ENCODE measurements at places on chromosomes 5 and 9.

- no peak for DNase-seq
Measured at GRCh38 chr5:91219091-91219802, 163.9 kb downstream of the ARRDC3 start.

DNA sequence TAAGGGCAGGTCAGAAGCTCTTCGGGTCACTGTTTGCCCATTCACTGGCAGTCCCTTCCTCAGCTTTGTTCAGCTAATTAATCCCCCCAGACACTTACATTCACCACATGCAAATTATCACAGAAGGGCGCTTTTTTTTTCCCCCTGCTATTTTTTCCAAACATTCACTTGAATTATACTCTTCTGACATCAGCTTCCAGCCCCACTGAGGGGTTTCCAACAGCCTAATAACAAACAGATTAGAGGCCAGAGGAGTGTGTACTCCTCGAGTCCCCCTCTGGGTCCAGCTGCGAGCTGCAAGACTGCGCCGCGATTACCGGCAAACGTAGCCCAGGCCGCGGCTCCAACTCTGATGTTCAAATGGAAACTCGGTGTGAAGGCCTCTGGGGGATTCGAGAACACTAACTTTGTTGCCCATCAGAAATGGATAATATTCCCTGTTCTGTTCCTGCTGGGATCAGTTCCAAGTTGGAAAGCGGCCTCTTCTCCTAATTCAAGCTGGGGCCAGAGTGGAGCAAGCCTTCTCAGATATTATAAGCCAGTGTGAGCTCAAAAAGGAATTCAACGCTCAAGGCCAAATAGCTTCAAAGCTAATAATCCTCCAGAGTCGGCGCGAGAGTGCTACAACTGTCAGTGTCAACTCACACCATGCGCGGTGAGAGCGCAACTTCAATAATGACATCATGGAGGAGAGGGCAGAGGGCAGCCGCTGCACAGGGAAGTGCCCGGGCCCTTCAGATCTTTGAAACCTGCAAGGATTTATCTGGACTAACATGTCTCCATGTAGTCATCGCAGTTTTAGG lies 560.8 kb downstream of the BNC2 start:
- DNase-seq: no peak

GRCh38 chr5:5296051-5296450 lies 126.4 kb upstream of the ICE1 start:
- no peak for DNase-seq

DNA sequence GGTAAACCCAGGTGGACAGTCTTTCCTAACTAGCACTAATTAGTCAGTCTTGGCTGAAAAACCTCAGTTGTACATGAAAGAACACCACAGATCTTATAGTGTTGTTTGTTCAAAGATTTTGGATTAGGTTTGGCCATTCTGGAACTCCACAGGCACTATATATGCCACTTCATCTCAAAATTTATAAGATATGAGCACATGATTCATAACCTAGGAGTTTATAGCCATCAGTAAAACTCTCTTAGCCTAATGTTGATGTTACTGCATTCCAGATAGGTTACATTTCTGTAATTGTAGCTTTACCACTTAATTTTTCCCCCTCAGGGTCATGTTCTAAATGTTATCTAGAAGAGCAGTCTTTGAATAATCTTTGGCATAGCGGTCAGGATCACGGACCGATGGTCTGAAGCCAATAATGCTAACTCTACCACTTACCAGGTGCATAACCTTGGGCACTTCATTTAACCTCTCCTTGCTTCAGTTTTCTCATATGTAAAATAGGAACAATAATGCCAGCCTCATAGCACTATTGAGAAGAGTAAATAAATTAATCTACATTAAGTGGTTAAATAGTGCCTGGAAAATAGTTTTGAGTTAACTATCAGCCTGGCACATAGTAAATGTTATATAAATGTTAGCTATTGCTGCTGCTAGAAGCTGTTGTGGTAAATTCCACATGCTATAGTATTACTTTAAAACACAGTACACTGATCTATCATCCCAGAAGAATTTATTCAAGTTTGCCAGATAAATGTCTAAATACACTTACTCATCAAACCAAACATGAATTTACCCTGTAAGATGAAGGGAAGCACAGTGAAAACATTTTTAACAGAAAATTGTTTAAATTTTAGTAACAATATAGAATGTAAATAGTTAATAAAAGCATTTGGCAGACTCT lies 743.9 kb downstream of the NR2F1-AS1 start:
- no peak for DNase-seq

GRCh38 chr9:108704156-108704852 lies 151.5 kb downstream of the ACTL7B start:
- peak; percentile 13 for DNase-seq

GRCh38 chr9:90340421-90340820 lies 302.2 kb downstream of the DIRAS2 start:
- peak; percentile 56 for DNase-seq

GRCh38 chr9:106846857-106847256 lies 16.1 kb upstream of the ZNF462 start:
- peak; percentile 87 for DNase-seq

- no peak for DNase-seq
Measured at GRCh38 chr5:146425023-146425422, 22.1 kb upstream of the TCERG1 start.

- no peak for DNase-seq
Measured at GRCh38 chr5:62371409-62371808, 32.3 kb downstream of the DIMT1 start.

GRCh38 chr5:151509231-151509630 lies 61.8 kb downstream of the SLC36A1 start:
- peak; percentile 85 for DNase-seq

- no peak for DNase-seq
Measured at GRCh38 chr5:16391858-16392649, 73.5 kb downstream of the ZNF622 start.

- no peak for DNase-seq
Measured at GRCh38 chr5:85069659-85070640, 685.3 kb upstream of the EDIL3 start.

GRCh38 chr9:114616684-114617520 lies 5.8 kb downstream of the TMEM268 start:
- no peak for DNase-seq

- DNase-seq: no peak
Measured at GRCh38 chr9:98259791-98260190, 4.3 kb upstream of the TBC1D2 start.

DNA sequence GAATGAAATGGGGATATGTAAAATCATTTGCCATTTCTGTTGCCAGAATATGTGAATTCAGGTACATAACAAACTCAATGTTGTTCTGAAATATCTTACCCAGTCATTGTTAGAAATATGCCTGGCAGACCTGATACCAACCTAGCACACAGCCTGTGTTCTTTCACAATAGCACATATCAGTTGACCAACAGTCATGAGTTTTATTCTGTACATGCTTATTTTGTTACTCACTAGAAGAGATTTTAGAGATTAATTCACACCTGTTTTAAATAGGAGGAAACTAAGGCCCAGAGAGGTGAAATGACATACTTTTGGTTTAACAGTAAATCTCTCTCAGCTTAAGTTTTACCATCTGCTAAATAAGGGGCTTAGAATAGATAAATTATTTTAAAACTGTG lies 8.4 kb upstream of the PPP1R2B start:
- no peak for DNase-seq

DNA sequence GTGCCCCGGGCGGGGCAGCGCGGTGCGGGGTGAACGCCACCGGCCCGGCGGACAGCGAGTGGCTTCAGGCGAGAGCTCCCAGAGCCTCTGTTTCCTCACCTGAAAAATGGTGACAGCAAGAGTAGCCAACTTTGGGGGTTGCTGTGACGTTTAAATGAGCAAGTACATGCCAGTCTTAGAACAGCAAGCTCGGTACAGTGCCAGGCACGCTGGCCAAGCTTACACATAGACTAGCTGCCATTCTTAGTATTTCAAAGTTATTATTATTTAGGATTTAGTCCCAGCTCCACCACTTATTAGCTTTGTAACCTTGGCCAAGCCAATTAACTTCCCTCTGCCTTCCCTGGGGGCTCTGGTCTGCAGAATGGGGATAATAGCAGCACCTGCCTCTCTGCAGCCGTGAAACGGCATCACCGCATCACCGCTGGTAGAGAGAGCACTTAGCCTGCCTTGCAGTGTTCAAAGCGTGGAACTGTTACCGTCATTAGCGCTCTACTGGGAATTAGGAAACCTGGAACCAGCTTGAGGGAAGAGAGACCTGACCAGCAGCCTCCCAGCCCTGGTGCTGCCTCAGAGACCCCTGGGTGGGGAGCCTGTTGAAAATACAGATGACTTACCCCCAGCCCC lies at the start of gene C9orf50:
Gene C9orf50, minus strand, starts transcription at position 433 of the 627 bp plus-strand sequence. CDS start 527 bp downstream, outside the sequence.
- no peak for DNase-seq

DNA sequence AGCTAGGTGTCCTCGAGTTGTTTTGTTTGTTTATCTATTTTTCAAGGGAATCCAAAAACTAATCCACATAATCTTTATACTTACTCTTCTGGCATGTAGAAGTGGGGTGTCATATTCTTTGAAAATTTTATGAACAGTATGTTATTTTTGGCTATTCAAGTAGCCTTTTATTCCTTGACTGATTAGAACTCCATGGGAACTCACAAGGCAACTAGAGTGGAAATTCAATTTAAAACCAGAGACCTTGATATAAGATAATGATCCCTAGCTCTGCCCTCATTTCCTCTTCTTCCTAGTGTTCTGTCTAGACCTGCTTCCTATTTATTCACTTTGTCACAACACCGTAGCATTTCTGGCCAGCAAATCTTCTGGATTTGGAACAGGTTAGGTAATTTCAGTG lies 1123.7 kb upstream of the C9orf72 start:
- DNase-seq: no peak

- DNase-seq: no peak
Measured at GRCh38 chr5:139004374-139005307, 129.5 kb upstream of the LRRTM2 start.

- no peak for DNase-seq
Measured at GRCh38 chr5:126521130-126521529, 73.9 kb downstream of the ALDH7A1 start.

DNA sequence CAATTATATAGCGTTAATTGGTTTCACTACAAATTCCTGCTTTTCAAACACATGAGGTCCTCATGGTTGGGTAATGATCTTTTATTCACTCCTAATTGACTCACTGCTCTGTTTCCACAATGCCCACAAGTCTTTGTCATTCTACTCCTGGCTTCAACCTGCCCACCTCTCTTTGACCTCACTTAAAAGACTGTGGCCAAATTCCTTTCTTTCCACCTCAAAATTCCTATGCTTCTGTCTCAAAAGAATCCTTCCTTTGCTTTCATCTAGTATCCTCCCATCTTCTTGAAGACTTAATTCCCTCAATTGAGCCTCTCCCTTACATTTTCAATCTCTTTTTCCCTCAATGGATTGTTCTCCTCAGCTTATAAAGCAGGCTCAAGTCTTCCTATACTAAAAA lies 4.9 kb downstream of the APBA1 start:
- DNase-seq: peak; percentile 60

- DNase-seq: no peak
Measured at GRCh38 chr5:173271419-173271818, 36.4 kb upstream of the NKX2-5 start.

GRCh38 chr9:132142924-132143323 lies 18.9 kb upstream of the NTNG2 start:
- no peak for DNase-seq

- peak; percentile 59 for DNase-seq
Measured at GRCh38 chr5:96538808-96539250, 105.8 kb upstream of the PCSK1 start.

- DNase-seq: no peak
Measured at GRCh38 chr5:143701493-143701892, 110.5 kb upstream of the HMHB1 start.

DNA sequence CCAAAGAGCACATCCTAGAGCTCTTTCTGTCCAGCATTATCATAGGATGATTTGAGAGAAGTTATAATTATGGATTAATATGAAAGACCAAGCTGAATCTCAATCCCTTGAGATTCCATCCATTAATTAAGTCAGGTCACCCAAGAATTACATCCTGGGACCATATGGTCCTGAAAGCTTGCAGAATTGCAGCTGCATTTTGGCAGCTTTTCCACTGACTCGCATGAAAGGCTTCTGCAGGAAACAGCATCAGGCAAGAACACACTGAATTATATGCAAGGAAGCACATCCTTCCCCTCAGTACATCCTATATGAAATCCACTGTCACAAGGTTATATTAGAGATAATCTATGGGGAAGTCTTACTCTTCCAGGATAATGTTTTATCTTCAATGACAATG lies 109.1 kb upstream of the CTNND2 start:
- DNase-seq: peak; percentile 17

DNA sequence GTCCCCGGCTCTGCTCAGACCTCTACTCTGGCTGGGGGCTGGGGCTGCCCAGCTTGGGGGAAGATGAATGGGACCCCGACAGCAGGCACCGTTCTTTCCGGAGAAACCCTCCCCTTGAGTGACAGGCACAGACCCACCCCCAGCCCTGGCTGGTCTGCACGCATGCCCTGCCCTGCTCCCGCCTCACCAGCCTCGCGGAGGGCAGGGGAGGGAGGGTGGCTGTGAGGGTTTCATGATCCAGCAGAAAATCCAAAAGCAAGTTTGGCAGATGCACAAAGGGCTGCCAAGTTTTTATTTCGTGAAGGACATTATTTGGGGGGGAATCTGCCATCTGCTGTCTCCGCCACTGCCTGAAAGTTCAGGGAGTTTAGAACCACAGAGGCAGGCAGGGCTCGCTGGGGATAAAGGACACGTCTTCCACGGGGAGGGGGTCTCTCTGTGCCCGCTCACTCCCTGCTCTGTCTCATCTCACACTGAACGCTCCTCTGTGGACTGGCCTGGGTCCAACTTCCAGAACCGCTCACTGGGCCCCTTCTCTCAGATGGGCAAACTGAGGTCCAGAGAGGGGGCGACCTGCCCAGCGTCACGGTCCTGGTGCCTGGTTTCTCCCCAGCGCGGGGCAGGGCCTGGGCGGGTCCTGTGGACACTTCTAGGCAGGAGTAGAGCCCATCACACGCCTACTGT lies 92.9 kb downstream of the RXRA start:
- no peak for DNase-seq

DNA sequence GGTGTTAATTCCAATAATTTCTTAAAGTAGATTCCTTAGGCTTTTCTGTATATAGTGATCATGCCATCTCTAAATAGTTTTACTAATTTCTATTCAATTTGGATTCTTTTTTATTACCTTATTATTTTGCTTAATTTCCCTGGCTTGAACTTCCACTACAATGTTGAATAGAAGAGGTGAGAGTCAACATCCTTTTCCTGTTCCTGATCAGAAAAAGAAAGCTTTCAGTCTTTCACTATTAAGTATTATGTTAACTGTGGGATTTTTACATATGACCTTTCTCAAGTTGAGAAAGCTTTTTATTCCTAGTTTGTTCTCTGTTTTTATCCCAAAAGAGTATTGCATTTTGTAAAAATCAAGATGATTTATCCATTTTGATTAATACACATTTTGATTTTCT lies 574.5 kb upstream of the TLE4 start:
- DNase-seq: no peak
